Adrenal gland (tissue), 19 donors: ENCODE measurements at places on chromosomes 6 and 20.

DNA sequence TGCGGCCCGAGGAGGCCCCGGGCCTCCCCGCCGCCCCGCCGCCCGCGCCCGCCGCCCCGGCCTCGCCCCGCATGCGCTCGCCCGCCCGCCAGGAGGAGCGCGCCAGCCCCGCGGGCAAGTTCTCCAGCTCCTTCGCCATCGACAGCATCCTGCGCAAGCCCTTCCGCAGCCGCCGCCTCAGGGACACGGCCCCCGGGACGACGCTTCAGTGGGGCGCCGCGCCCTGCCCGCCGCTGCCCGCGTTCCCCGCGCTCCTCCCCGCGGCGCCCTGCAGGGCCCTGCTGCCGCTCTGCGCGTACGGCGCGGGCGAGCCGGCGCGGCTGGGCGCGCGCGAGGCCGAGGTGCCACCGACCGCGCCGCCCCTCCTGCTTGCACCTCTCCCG lies 1.5 kb downstream of the FOXQ1 start:
- DNase-seq: no peak
- peaks cover 8% of the 10 kb centered on the region for H3K4me1 ChIP-seq
- peaks cover 72% of the 10 kb centered on the region for H3K27me3 ChIP-seq
- no peak overlapping the region for H3K27ac ChIP-seq
- no peak overlapping the region for H3K4me3 ChIP-seq
- no peaks in the 10 kb centered on the region for H3K36me3 ChIP-seq

DNA sequence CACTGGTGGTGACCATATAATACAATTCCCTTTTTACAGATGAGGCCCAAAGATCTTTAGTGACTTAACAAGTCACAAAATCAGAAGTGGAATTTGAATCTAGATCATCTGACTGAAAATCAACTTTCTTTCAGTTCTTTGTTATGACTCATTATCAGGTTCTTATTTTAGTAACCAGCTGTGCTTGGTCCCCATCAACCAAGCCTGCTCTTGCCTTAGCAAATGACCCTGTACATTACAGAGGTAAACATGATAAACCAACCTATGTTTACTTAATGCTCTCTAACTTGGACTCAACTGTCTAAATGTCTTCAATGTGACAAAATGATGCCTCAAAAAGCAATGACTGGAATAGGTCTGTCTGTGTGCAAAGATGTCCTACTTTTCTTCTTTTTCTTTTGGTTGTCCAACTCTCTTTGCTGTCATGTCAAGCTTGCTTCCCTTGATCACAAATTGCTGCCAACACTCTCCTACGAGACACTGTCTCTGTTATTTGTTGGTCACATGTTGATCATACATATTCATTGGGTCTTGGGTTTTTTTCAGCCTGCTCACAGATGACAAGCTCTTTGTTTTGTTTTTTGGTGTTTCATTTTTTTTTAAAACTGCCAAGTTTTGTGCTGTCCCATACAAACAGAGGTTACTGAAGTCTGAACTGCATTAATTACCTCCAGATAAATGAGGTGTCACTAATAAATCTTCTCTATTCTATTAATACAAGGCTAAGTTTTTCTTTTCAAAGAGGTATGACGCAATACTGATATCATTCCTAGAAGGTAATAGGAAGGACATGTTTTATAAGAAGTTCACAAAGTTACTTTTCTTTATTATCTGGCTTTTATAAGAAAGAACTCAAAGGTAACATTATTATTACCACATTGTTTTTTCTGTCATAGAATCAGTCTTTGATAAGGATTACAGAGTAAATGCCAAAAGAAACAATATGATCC lies 62.2 kb upstream of the PLN start:
- no peaks in the 10 kb centered on the region for H3K36me3 ChIP-seq
- peaks cover 10% of the 10 kb centered on the region for H3K4me1 ChIP-seq
- no peak overlapping the region for H3K4me3 ChIP-seq

- no peaks in the 10 kb centered on the region for H3K27me3 ChIP-seq
- DNase-seq: no peak
- peaks cover 13% of the 10 kb centered on the region for H3K4me1 ChIP-seq
- no peaks in the 10 kb centered on the region for H3K36me3 ChIP-seq
- H3K27ac ChIP-seq: no peak overlapping the region
- no peak overlapping the region for H3K4me3 ChIP-seq
These were observed 145.8 kb downstream of the PLCB4 start for GRCh38 chr20:9214685-9215084.

- no peak for DNase-seq
- no peak overlapping the region for H3K4me3 ChIP-seq
- H3K4me1 ChIP-seq: no peaks in the 10 kb centered on the region
These were observed 12.0 kb upstream of the PDCD2 start for GRCh38 chr6:170596426-170596825.

GRCh38 chr6:91088515-91088914 lies 501.6 kb upstream of the MAP3K7 start:
- no peaks in the 10 kb centered on the region for H3K27me3 ChIP-seq
- no peaks in the 10 kb centered on the region for H3K36me3 ChIP-seq
- no peak for DNase-seq
- H3K4me3 ChIP-seq: no peak overlapping the region
- H3K27ac ChIP-seq: no peak overlapping the region
- H3K4me1 ChIP-seq: no peaks in the 10 kb centered on the region

GRCh38 chr6:109526905-109527628 lies 44.0 kb upstream of the ZBTB24 start:
- H3K27ac ChIP-seq: no peak overlapping the region
- no peaks in the 10 kb centered on the region for H3K4me1 ChIP-seq

- H3K4me3 ChIP-seq: no peak overlapping the region
- no peak overlapping the region for H3K27ac ChIP-seq
- no peaks in the 10 kb centered on the region for H3K4me1 ChIP-seq
- DNase-seq: no peak
These were observed 77.5 kb downstream of the C6orf118 start for GRCh38 chr6:165231581-165232561.
